ENCODE measurements at places on chromosomes 16 and 17.

DNA sequence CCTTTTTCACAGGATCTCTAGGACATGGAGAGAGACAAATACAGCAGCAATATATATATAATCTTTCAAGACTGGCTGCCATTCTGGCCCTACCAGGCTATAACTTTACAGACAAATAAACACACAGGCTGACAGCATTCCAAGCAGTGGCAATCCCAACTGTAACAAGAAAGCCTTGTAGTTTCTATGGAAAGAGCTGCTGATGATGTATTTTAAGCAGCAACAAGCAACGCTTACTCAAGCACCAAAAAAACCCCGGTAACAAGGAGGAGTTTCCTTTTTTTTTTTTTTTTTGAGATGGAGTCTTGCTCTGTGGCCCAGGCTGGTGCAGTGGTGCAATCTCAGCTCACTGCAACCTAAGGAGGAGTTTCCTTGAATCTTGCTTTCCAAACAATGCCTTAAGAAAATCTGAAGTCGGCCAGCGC, 23.2 kb downstream of the LSM12 start:
- DNase-seq, result no peak

GRCh38 chr16:3980253-3981111, 100.0 kb upstream of the CREBBP start:
- no peak for DNase-seq

- DNase-seq, result no peak
Observed at GRCh38 chr16:64165368-64165767, 956.5 kb downstream of the CDH11 start.

DNA sequence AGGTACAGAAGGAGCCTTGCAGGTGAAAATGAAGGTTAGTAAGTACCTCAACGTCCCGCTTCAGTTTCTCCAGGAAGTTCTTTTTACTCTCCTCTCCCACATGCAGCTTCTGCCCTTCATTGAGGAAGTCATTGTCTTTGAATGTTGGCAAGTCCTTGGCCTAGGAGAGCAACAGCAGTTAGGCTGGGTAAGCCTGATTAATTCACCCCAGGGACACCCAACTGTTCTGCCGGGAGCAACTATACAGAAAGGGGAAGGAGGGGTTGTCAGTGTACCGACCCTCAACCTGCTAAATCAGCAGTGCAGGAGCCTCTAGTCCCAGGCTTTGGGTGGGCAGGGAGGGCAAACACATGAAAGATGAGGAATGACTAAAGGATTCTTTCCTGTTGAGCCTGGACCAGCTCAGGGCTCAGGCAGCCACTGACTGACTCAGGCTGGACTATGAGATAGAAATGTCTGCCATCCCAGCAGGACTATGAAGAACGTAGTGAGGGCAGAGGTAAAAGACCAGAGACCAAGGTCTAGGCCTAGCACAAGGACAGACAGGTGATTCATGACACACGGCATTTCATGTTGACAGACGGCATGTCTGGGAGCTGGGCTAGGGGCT, 21.6 kb downstream of the PIP4K2B start:
- DNase-seq, result no peak

DNA sequence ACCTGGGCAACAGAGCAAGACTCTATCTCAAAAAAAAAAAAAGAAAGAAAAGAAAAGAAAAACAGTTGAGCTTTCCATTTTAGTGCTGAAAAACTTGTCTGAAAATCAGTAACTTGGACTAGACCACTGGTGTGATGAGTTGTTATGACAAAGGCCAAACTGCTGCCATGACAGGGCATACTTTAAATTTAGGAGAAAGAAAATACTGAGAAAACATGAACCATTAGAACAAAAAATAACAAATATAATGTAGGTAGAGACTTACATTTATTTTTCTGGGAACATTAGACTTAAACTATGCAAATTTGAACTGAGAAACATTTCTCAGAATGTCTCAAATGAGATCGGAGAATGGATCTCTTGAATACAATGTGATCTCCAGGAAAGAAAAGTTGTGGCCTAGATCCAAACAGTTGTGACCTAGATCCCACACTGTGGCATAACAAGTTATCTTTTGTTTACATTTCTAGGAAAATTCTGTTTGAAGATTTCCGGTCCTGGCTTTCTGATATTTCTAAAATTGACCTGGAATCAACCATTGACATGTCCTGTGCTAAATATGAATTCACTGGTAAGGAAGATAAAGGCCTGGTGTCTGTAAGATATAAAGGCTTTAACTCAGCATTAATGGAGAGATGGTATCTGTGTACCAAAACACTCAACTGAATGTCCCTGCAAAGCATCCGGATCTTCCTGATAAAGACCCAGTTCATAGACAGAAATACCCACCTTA, 10.9 kb downstream of the OGFOD1 start:
- no peak for DNase-seq

GRCh38 chr16:68227850-68228553, 7.9 kb downstream of the ESRP2 start:
- DNase-seq, result no peak

GRCh38 chr17:54972406-54973138, 4.0 kb downstream of the STXBP4 start:
- no peak for DNase-seq

DNA sequence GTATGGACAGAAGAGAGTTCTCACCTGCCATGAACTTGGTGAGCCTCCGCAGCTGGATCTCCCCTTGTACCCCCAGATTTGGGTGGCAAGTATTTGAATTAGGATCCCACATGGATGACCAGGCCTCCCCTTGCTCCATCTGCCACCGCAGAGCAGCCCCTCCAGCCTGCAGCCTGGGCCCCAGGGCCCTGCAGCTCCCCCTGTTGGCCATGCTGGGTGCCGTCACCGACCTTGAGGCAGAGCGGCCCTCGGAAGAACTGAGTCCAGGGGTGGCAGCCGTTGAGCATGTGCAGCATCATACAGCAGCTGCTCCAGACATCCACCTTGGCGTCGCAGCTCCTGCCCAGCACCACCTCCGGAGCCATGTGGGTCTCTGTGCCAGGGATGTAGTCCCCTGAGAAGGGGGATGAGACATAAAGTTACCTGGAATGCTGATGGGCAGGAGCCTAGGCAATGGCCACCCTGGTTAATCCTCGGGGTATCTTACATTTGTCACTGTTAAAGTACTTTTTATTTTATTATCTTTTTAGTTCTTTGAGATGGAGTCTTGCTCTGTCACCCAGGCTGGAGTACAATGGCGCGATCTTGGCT, 9.0 kb upstream of the SPATA32 start:
- peak; percentile 26 for DNase-seq

DNA sequence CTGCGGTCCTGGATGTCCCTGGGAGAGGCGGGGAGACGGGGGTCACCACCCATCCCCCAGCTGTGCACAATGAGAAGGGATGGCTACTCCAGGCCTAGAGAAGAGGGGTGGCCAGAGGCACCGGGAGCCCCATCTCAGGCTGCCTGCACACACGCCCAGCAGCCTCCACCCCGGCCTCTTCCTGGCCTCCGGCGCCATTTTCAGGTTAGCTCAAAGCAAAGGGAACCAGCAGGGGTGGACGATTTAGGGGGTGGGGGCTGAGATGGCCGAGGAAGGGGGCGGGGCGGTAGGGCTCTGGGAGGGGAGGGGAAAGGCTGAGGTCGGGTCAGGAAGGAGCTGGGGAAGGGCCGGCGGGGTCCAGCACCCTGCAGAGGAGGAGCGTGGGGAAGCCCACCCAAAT, 42.8 kb downstream of the SRCIN1 start:
- no peak for DNase-seq

DNA sequence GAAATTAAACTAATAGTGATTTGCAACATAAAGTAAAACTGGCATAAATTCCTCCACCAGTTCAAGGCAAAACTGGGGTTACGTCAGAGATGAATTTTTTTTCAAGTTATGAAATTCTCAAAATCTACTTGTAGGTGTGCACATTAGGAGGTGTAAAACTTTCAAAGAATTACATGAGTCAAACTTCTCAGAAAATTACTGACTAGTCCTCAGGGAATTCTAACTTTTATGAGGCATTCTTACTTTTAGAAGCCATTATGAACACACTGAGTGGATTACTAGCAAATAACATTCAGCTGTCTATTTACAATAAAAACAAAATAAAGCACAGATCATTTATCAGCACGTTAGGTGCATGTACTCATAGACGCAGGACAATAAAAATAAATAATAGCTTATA, 348.7 kb downstream of the CDH11 start:
- no peak for DNase-seq

DNA sequence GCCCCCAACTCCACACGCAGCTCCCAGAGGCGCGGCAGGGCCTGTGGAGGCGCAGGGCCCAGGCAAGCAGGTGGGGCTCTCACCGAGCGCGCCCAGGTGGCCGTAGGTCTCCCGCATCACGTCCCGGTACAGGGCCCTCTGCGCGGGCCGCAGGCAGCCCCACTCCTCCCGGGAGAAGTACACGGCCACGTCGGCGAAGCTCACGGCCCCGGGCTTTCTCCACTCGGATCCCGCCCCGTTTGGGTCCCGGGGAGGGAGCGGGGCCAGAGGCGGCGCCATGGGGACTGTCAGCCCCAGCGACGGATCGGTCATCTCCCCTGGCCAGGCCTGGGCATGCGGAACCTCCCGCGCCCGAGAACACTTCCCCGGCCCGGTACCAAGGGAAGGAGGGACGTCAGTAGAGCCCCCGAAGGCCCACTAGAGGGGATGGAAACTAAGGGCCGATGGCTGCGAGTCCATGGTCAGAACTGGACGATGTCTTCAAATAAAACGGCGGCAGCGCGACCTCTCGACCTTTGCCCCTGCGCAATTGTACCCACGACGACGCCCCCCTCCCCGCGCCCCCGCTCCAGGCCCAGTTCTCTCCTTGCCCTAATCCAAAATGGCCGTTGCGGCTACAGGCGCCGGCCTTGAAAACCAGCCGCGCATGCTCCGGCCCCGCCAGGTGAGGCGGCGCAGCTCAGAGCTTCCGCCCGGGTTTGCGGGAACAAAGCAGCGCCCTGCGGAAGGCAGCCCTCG, at the start of gene ZNF747:
ZNF747 (minus strand) TSS at position 491 of the 738 bp plus-strand sequence; CDS start at position 312, 179 bp downstream.
- DNase-seq, result peak; percentile 90

- no peak for DNase-seq
Observed at GRCh38 chr17:39951924-39952679, 10.7 kb upstream of the GSDMA start.

DNA sequence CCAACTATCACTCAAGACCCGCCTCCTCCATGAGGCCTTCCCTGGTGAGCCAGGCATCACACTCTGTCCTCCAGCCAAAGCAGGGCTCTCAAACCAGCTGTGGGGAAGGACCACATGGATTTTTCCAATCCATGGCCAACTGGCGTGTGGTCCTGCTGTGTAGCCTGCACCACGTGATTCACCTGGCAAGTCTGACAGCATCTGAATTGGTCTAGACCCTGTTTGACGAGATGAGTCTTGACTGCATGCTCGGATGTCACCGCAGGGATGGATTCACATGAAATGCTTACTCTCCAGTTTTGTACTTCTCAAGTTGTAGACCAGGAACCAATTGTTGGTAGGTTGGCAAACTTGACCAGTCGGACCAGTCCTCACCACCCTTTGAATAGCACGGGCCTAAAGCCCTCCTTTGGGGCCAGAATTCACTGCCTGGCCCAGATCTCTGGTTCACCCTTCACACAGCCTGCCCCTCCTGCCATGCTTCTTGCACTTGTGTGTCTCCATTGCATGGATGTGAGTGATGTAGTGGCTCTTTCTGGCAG, 9.9 kb downstream of the CRHR1 start:
- DNase-seq, result no peak

DNA sequence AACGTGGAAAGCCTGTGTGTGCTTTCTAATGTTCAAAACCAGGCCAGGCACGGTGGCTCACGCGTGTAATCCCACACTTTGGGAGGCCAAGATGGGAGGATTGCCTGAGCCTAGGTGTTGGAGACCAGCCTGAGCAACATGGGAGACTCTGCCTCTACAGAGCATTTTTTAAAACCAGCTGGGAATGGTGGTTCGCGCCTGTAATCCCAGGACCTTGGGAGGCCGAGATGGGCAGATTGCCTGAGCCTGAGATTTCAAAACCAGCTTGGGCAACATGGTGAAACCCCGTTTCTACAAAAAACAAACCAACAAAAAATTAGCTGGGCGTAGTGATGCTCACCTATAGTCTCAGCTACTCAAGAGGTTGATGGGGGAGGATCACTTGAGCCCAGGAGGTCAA, 26.4 kb downstream of the RNF213 start:
- DNase-seq, result no peak

DNA sequence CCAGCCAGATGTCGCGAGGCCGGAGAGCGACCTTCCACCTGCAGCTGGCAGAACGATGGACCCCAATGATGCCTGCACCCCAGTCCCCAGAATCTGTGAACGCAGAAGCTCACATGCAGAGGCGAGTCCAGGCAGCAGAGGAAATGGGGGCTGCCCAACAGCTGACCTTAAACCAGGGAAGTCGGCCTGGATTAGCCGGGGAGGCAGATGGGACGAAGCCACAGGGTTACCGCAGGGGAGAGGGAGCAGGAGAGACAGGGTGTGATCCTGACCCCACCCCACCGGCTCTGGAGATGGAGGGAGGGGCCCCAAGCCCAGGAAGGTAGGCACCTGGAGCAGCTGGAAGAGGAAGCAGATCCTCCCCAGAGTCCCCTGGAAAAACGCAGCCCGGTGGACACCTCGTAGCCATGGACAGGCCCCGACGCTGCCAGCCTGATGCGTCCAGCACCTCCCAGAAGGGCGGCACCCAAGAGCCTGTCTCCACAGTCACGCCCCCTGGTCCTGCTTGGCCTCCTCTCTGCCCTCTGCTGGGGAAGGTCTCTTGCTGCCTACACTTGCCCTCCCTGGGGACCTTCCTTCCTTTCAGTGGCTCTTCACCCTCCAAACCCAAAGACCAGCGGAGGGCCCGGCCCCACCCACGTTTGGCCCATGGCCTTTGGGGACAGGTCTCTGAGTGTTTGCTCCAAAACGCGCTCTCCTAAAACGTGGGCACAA, 37.3 kb downstream of the PIEZO1 start:
- no peak for DNase-seq

DNA sequence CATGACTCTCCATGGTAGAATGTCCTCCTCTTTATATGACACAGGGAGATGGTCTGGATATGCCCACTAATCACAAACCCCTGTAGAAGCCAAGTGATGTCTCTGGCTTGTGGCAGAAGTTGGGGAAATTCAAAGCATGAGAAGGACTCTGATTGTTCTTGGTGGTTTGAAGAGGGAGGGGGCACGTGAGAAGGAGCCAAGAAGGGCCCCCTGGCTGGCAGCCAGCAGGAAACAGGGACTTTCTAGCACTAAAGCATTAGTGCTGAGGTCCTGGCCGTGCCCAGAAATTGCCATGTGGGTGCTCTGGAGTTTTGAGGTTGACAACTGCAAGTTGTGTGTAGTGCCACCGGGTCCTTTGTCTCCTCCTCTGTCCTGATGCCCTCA, 199.9 kb downstream of the LGALS9B start:
- no peak for DNase-seq

- no peak for DNase-seq
Observed at GRCh38 chr17:77601054-77601979, 357.2 kb upstream of the TNRC6C start.

GRCh38 chr16:57305159-57305811, 20.8 kb upstream of the PLLP start:
- DNase-seq, result no peak

DNA sequence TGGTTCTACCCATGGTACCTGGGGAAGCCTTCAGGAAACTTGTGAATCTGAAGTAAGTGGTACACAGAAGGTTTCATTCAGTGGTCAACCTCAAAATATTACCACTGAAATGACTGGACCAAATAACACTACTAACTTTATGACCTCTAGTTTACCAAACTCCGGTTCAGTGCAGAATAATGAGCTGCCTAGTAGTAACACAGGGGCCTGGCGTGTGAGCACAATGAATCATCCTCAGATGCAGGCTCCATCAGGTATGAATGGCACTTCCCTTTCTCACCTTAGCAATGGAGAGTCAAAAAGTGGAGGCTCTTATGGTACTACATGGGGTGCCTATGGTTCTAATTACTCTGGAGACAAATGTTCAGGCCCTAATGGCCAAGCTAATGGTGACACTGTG, 55.9 kb upstream of the SLC5A11 start:
- DNase-seq, result no peak
